ENCODE measurements at places on chromosomes 2 and 18. TPM values are rescaled to one million over a fixed set of nuclear protein-coding genes. Genes with fewer than 3 reads are reported as not detected.

PPP1R1C gene
- total RNA-seq, result not detected

INPP5D gene
- total RNA-seq, result 152 TPM

STAT4 gene
- total RNA-seq, result 101 TPM

SPATA3 gene
- 1.2 TPM for total RNA-seq

RESP18 gene
- total RNA-seq, result not detected

ZDBF2 gene
- 9.4 TPM for total RNA-seq

C2orf78 gene
- not detected for total RNA-seq
